HCT116 (cell line): ENCODE measurements at places on chromosomes 6 and 20. TPM values are rescaled to one million over a fixed set of nuclear protein-coding genes. Genes with fewer than 3 reads are reported as not detected.

GRCh38 chr6:30895343-30895742 lies 11.0 kb downstream of the DDR1 start:
- DNase-seq: no peak

DNA sequence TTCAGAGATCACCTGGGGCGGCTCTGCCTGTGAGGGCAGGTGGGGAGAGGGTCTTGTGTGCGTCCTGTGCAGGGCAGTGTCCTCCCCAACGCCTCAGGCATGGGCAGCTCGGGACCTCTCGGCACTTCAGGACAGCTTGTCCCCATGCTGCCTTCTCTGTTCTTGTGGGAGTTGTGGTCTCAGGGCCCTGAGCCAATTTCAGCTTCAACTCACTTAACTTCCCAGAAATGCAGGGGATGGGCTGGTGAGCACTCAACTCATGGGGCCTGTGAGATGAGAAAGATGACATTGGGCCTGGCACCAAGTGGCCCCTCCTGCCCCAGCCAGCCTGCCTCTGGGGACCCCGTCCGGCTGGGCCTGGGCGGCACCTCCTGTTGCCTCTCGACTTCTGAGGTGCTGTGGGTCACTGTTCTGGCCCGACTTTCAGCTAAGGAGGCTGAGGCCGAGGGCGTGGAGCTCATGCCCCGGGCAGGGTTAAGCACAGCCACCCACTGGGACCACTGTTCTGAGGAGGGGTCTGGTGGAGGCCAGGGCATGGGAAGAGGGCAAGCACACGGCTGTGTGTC lies 6.7 kb downstream of the RGS19 start:
- no peak for DNase-seq

Gene GGTLC1
- total RNA-seq: not detected

Gene DPPA5
- not detected for total RNA-seq
